ENCODE measurements at places on chromosomes 16 and 17.
A peak's percentile ranks its signal among the peaks of the same experiment; 100 is the strongest.

GRCh38 chr17:61393550-61393903 lies 6.1 kb upstream of the TBX2 start:
- DNase-seq, result no peak

- no peak for DNase-seq
Observed at GRCh38 chr17:73689596-73690275, 45.5 kb upstream of the SDK2 start.

GRCh38 chr16:87581857-87582215 lies 20.5 kb upstream of the JPH3 start:
- DNase-seq, result no peak

DNA sequence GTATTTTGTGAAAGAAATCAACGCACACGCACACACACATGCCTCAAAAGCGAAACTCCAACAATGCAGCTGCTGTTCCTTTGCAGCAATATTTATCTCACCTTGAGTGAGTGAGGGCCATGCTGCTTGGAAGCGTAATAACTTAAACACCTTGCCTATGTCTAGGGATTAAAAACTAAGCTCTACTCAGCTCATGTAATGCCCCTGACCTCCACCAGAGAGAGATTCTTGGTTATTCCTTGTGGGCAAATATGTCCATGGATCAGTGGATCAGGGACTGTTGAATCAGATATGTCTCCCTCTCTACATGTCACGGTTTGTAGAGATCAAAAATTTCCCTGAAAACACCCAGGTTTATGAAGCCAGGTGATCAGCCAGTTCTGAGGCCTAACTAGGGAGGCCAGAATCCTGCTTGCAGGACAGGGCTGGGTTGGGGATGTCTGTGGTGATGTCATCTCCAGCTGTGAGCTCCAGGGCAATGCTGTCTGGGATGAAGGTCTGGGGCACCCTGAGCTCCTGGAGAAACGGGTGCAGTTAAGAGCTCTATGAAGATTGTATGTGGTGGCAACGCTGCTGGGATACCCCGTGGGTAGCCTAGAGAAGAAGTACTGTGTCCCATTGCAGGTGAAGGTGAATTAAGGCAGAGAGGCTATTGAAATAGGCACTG lies 149.4 kb downstream of the KCNJ12 start:
- no peak for DNase-seq

DNA sequence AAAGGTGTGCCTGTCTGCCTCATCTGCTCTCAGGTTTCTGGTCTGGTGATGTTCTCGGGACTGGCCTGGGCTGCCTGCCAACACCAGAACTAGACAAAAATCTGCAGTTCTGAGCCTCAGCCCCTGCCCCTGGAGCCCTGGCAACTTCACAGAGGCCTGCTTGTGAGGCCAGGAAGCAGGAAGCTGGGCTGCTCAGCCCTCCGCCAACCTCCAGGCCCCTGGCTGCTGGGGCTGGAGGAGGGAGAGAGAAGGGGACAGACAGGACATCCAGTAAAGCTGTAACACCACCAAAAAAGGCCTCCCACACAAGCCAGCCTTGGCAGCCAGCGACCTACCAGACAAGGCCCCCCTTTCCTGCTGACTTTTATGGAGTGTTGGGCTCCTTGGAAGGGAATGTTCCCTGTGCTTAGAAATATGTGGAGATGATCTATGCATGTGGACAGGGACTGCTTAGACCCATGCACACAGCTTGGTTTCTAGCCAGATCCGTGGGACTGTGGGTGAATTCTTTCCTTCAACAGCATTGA lies 157.6 kb downstream of the XYLT1 start:
- DNase-seq, result peak; percentile 19

DNA sequence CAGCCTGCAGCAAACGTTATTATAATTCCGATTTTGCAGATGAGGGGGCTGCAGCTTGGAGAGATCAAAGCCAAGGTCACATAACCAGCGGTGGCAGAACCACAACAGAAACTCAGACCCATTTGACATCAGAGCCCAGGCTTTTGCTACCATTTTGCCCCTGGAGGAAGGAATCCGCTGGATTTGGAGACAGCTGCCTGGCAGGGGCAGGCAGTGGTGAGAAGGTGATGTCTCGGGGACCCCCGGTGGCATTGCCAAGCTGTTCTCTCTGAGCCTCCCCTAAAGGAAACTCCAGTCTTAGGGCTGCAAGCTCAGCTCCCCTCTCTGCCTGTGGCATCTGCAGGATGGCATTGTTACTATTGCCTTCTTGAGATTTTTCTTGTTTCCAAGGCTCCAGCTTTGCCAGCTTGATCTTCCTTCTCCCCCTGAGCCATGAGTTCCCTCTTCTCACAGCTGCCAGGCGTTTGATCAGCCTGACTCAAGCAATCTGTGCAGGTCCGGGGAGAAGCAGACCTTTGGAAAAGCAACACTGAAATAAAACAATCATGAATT lies 40.8 kb downstream of the AIPL1 start:
- DNase-seq, result peak; percentile 5
